ENCODE measurements at places on chromosomes 6 and 20.

GRCh38 chr6:37862992-37863391 lies 43.5 kb downstream of the ZFAND3 start:
- DNase-seq: no peak

DNA sequence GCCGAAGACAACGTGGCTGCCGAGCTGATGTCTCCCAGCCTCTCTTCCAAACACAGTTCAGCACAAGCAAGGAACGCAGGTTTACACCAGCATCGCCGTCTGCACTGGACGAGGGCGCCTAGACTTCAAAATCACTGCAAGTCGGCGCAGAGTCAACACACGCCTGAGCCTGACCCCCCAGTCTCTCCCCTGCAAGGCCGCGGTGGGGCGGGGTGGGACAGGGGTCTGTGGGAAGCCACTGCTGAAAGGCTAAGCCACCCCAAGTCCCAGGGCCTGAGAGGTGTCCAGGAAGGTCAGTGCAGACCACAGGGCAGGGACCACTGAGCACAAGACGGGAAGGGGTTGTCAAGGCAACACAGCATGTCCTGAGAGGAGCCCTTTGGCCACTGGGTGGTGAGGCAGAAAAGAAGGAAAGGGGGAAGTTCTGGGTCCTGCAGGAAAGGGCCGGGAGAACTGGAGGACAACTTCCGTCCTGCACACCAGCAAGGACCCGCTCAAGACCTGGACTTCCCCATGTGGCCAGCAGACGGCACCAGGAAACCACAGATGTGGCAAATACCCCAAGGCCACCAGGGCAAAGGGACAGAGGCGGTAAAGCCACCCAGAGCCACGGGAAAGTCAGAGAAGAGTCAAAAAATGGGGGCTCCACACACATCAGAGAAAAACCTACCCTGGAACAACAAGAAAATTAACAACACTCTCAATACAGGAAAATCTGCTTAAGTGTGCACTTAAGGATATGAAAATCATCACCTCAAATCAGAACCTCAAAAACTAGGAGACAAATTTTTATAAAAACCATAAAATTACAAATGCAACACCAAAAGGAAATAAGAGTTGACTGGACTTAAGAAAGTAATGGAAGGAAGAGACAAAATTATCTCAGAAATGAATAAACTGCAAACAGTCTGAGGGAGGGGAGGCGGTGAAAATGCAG lies 84.8 kb downstream of the TAF4 start:
- no peak for DNase-seq

DNA sequence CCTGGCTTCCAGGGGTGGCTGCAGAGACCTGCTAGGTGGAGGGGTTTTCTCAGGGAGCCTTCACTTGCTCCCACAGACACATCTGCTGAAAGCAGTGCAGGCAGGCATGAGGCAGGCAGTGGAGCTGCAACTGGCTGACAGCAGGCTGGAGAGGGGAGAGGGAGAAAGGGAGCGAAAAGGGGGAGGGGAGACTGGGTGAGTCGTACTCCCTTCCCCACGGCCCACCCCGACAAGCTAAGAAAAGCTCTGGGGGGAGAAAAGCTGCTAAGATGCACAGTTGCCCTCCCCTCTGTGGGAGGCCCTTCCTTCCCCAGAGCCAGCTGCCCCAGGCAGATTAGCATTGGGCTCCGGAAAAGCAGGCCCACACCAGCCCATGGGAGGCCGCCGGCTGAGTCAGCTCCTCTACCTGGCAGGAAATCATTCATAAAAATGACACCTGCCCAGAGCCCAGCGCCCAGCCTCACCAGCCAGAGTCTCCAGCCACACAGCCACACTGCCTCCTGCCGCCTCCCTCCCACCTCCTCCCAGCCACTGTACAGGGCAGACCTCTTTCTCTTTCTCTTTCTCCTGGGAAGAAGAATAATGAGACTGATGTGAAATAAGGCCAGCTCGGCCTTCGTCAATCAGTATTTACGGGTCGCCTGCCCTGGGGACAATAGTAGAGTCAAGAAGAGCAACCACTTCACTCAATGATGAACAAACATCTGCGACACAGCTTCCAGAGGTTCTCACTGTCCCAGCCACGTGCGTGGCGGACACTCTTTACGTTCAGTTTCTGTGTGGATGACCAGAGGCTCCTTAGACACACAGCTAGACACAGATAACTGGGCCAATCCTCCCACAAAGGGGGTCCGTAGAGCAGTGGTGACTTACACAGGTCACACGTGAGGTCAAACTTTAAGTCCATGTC lies 7.7 kb upstream of the C20orf203 start:
- DNase-seq: peak; percentile 20

GRCh38 chr20:10538768-10539167 lies 103.7 kb downstream of the SLX4IP start:
- no peak for DNase-seq

GRCh38 chr6:3265671-3266070 lies 6.9 kb downstream of the PSMG4 start:
- DNase-seq: no peak

- DNase-seq: no peak
Observed at GRCh38 chr20:50547964-50548363, 37.8 kb downstream of the PTPN1 start.

DNA sequence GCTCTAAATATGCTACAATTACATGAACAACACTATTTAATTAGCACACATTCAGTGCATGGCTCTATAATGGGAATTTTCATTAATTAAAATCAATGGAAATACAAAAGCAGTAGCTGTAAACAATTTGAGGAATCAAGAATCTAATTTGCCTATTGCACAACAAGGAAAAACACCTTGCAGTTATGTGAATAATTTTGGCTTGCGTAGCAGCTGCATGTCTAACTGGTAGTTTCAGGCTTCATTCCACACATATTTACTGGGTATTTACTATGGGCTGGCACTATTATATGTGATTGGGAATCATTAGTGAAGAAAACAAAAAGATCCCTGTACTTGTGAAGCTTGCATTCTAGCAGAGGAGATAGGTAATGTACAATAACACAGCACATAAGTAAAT lies 26.4 kb downstream of the KIF6 start:
- DNase-seq: no peak

DNA sequence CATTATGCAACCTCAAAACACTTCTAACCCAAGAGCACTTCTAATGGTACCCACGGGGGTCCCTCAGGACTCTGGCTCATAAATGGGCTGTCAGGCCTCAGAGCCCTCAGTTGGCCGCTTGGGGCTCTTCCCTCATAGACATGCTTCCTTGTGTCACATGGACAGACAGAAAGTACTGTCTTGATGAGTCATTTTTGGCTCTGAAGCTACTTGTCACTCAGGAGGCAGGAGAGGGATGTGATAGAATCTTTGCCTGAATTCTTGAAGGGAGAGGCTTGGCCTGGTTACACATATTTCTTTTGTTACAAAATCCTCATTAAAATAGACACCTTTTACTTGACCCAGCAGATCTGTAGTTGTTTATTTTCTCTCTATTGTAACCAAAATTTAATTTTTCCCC lies 15.1 kb upstream of the EDN1 start:
- DNase-seq: no peak

DNA sequence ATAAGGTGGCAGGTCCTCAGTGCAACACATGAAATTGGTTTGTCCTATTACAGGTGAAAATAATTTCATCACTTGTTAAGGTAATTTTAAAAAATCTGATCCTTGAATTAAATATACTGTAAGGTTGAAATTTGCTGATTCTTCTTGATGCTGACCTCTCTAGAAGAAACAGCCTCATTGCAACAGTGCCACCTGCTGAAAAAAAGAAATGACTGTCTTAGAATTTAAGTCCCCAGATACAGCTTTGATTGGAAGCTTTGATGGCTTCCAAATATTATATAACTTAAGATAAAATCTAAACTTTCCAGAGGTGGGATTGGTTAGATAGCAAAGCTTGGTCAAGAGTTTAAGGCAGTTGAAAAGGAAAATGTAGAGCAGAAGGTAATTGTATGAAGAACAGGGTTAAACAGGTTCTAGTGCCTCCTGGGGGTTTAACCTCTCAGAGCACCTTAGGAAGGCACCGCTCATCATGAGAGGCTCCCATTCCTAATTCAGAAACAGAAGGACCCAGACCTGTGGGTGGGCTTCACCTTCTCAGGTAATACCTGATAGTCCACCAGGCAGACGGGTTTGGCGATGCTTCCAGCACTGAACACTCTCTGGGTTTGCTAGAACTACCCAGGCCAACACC lies 401.0 kb downstream of the PAX1 start:
- DNase-seq: no peak

GRCh38 chr20:61185181-61185580 lies 66.9 kb upstream of the CDH4 start:
- DNase-seq: no peak

GRCh38 chr6:129476248-129476564 lies 233.8 kb downstream of the ARHGAP18 start:
- no peak for DNase-seq
